ENCODE measurements at places on chromosomes 7 and 10.
A peak's percentile ranks its signal among the peaks of the same experiment; 100 is the strongest.

DNA sequence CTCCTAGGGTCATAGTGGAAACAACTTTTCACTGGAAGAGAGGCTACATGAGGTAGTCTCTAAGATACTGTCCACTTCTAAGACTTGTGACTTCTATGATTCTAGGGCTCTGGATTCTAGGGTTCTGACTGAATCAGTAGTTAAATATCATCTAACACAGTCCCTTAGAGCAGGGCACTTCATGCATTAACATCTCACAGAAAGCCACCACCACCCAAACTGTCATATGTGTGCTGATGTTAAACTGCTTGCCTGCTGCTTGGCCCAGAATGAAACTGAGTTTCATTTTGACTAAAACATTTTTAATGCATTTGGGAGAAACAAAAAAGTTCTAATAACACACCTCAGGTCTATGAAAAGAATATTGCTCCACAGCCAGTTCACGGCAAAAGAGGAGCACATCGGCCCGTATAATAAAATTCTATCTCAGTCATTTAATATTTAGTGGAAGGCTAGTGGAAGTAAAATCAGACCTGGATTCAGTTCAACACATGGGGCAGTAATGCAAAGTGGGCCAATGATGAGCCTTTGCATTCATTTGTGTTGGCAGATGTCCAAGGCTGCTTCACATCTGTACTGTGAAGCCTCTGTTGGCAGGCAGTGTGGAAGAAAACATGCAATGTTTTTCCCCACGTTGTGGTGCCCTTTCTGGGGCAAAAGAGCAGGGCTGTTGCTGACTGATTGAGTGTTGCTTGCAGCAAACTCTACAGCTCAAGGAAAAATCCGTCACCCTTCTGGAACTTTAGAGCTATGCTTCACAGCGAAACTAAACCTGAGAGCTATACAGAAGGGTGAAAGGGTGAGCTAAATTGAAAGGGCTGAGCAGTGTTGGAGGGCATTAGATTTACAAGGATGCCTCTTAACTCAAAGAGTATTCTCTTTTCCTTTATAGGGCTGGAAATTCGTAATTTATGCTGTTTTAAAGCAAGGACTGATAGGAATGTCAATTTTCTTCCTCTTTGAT, 33.5 kb upstream of the AUTS2 start:
- DNase-seq: peak; percentile 91

DNA sequence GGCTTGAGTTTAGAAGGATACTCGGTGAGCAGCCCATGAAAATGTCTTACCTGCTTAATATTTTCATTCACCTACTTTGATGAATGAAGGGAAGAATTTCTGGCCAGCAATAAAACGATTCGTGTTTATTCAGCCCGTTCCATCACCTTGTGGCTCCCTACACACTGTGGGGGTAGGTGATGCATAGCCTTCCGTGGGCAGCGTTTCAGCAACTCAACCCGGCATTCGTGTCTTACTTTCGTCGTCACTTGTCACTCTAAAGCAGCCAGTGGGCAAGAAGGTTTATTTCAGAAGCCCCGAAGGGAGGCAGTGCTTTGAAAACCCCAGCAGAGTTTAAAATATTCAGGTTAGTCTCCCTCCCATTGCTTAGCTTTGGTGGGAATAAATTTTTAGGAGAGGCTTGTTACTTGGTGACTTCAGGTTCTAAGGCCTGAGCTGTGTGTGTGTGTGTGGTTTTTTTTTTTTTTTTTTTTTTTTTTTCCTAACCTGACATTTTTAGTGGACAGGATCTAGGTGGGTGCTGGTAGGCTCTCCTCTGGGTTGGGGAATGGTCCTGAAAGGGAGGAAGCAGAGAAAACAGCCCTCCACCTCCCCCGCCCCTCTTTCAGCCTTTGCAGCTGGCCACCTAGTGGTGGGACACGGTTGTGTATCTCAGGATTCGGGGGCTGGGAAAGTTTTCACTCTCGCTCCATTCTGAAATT, 1.8 kb downstream of the GRK5 start:
- DNase-seq: peak; percentile 96

- peak; percentile 45 for DNase-seq
Observed at GRCh38 chr10:28470873-28471651, 61.9 kb upstream of the WAC start.

DNA sequence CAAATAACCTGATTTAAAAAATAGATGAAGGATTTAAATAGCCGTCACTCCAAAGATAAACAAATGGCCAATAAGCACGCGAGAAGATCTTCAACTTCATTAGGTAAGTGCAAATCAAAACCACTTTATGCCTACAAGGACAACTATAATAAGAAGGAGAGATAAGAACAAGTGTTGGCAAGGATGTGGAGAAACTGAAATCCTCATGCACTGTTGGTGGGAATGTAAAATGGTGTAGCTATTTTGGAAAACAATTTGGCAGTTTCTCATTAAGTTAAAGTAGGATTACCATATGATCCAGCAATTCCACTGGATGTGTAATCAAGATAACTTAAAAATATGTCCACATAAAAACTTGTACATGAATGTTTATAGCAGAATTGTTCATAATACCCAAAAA, 64.1 kb downstream of the CXCL12 start:
- DNase-seq: no peak

- DNase-seq: no peak
Observed at GRCh38 chr7:17497136-17497535, 198.7 kb downstream of the AHR start.

DNA sequence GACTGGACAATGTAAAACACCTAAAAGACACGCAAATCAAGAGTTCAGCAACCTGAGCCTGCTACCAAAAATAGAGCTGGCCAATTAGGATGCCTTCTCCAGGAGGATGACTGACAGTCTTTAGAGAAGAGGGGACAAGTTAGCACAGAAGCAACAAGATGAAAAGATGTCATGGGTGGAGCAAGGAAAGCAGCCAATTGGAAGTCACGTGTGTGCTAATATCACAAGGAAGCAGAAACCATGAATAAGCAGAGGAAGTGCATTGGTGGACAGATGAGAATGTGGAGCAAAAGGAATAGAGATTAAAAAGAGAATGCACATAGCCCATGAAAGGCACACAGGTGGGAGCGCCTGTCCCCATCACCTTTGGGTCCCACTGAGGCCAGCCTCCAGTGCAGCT, 148.1 kb downstream of the SLC25A13 start:
- DNase-seq: no peak

DNA sequence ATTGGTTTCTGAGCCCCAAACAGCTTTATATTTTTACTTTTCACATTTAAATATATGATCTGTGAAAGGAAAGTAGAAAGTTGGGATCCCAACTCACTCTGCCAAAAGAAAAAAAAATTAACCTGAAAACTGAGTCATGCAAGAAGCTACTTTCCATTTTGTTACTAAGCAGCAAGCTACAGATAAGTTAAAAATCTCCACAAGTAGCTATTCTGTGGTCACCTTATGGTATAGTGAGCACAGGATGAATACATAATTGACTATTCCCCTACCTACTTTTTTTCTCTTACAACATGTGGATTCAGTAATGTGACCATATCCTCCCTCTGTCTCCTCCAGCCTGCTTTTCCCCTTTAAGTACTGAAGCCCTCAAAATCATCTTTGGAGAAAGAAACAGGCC, 30.3 kb upstream of the CREB3L2 start:
- DNase-seq: no peak

GRCh38 chr10:77301305-77301730, 336.3 kb downstream of the KCNMA1 start:
- peak; percentile 68 for DNase-seq

GRCh38 chr10:120421250-120421649, 35.8 kb upstream of the PLPP4 start:
- no peak for DNase-seq

DNA sequence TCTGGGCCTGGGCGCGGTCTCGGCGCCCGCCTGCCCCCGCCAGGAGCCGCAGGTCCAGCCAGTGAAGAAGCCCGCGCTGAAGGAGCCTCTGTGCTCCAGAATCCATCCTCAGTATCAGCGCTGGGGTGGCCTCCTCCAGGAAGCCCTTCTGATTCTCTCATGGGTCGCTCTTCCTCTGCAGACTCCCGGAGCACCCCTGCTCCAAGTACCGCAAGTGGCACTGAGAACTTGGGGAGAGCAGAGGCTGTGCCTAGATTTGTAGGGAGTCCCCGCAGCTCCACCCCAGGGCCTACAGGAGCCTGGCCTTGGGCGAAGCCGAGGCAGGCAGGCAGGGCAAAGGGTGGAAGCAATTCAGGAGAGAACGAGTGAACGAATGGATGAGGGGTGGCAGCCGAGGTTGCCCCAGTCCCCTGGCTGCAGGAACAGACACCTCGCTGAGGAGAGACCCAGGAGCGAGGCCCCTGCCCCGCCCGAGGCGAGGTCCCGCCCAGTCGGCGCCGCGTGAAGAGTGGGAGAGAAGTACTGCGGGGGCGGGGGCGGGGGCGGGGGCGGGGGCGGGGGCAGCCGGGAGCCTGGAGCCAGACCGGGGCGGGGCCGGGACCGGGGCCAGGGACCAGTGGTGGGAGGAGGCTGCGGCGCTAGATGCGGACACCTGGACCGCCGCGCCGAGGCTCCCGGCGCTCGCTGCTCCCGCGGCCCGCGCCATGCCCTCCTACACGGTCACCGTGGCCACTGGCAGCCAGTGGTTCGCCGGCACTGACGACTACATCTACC, at the start of gene ALOX5:
TSS of gene ALOX5 (plus strand) at position 641 of the 774 bp plus-strand sequence. CDS start at position 705, 64 bp downstream.
- DNase-seq: peak; percentile 7

- no peak for DNase-seq
Observed at GRCh38 chr7:90728568-90728967, 132.4 kb downstream of the CDK14 start.

- no peak for DNase-seq
Observed at GRCh38 chr10:71128311-71128980, 83.9 kb upstream of the UNC5B start.

DNA sequence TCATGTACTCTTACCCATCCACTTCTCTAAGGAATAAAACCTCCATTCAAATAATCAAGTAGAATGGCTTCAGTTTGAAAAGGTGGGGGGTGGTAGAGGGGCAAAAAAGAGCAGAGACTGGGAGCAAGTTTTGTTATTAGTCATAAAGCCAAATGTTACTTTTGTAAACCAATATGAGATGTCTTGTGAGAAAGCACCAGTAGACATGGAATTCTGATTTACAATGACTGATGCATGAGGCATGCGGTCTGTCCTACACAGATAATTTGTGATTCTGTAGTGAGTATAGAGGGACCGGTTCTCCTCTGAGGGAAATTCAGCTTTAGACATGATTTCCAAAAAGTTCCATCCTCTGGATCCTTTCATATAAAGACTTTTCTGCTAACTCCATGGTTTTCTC, 12.9 kb upstream of the ABCA13 start:
- DNase-seq: peak; percentile 58

GRCh38 chr10:117374506-117375359, 507 bp downstream of the PDZD8 start:
- DNase-seq: peak; percentile 50

GRCh38 chr10:83543691-83544462, 595.4 kb upstream of the GHITM start:
- peak; percentile 32 for DNase-seq

GRCh38 chr10:116316503-116316902, 7.7 kb upstream of the CCDC172 start:
- no peak for DNase-seq

GRCh38 chr10:120478386-120478785, 21.4 kb downstream of the PLPP4 start:
- DNase-seq: no peak

DNA sequence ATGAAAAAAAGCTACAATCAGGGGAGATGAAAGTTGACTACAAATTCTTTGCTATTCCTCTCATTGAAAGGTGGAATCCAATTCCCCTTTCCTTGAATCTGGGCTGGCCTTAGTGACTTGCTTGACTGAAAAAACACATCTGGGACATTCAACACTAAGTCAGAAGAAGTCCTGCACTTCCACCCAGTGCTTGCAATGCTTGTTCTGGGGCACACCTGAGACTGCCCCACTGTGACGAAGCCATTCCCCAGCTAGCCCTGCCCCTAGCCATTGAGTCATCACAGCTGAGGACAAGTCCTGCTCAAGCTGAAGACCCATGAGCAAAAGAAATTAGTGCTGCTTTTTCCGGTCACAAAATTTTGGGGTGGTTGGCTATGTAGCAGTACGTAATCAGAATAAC, 19.2 kb upstream of the GRID1 start:
- no peak for DNase-seq

- DNase-seq: no peak
Observed at GRCh38 chr7:1693419-1693990, 23.4 kb downstream of the ELFN1 start.

DNA sequence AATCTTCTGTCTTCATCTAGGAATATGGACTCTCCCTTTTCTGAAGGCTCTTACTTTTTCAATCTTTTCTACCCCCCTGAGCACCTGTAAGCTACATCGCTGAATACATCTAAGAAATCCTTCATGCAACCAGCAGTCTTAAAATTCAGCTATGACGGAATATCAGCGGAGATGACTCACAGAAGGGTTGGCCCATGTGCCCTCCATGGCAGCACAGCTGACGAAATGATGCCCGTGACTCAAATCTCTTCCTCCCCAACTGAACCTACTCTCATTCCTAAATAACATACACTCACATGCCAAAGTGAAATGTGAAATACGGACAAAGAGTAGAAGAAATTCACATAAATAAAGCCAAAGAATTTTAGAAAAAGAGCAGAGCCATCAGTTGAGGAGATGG, 30.3 kb upstream of the NCAPG2 start:
- peak; percentile 91 for DNase-seq

GRCh38 chr10:88346144-88346977, 236.8 kb downstream of the RNLS start:
- no peak for DNase-seq

DNA sequence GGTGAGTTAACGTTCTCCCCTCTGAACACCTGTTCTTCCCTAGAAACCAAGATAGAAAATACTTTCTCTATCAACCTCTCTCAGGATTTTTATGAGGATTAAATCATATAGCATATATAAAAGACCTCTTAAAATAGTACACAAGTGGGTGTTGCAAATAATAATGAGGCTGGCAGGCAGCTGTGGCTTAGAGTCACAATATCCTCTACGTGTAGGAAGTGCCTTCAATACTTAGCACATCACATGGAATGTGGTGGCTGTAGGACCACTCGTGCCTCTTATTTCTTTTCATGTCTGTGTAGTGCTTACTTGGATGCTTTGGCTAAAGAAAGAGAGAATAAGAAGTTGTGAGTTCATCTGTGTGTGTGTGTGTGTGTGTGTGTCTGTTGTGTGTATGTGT, 96.3 kb downstream of the PRLHR start:
- no peak for DNase-seq

DNA sequence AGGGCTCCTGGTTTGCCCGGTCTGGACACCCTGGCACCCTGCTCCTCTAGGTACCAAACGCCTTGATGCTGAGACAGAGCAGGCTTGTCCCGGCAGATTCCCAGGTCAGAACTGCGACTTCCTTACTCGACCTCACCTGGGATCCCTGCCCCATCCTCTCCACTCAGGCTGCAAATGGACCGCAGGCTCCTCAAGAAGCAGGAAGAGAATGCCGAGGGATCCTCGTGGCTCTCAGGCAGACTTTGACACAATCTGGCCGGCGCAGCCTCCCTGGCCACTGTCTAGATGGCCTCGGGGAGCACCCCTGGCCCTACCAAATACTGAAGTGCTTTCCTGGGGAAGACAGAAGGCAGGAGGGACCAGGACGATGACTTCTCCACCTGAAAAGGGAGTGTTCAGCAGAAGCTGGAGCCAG, 421 bp upstream of the NODAL start:
- DNase-seq: no peak
